ENCODE measurements at places on chromosomes 13 and 19. TPM values are rescaled to one million over a fixed set of nuclear protein-coding genes. Genes with fewer than 3 reads are reported as not detected.
A peak's percentile ranks its signal among the peaks of the same experiment; 100 is the strongest.

GRCh38 chr13:102947745-102948405 is 102.0 kb downstream of the ERCC5 start:
- DNase-seq, result no peak

DNA sequence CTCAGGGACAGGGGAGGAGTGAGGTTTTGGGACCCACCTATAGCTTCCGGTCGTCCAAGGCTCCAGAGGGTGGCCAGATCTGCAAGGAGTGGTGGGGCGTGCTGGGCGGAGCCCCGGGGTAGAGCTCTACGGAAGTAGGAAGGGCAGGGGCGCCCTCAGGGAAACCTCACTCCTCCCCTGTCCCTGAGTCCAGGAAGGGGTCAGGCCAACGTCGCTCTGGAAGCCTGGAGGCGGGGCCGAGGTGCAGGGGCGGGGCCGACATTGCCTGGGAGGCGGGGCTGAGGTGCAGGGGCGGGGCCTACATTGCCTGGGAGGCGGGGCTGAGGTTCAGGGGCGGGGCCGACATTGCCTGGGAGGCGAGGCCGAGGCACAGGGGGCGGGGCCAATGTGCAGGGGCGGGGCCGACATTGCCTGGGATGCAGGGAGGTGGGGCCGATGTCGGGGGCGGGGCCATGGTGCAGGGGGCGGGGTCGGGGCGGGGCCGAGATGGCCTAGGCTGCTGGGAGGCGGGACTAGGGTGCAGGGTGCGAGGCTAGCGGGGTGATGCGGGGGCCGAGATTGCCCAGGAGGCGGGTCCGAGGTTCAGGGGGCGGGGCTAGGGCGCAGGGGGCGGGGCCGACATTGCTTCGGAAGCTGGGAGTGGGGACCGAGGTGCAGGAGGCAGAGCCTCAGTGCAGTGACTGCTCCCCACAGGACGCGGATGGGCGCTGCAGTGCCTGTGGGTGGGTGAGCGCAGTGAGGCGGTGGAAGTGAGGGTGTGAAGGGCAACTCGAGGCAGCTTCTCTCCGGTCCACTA is 4.9 kb upstream of the PALM start:
- DNase-seq, result peak; percentile 16

- DNase-seq, result no peak
These were observed 72.3 kb downstream of the GPC5 start for GRCh38 chr13:91470681-91471080.

DNA sequence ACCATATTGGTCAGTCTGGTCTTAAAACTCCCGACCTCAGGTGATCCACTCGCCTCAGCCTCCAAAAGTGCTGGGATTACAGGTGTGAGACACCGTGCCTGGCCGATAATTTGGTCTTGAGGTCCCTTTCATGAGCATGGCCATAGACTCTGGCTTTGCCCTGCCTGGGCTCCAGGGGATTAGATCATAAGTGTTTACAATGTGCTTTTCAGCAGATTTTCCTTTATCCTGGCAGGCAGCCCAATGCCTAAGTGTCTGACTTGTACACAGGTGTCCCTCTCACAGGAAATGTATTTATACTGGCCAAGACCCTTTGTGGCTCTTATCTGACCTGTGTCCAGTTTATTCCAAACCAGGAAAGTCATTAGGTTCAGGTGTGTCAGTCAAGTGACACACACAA is 15.9 kb downstream of the BCAM start:
- no peak for DNase-seq

GRCh38 chr19:34838753-34839431 is 65.9 kb upstream of the ZNF599 start:
- DNase-seq, result peak; percentile 1

GRCh38 chr19:9724157-9724556 is 44.4 kb downstream of the ZNF846 start:
- no peak for DNase-seq

GRCh38 chr19:7547159-7547558 is 11.6 kb downstream of the PNPLA6 start:
- no peak for DNase-seq

DNA sequence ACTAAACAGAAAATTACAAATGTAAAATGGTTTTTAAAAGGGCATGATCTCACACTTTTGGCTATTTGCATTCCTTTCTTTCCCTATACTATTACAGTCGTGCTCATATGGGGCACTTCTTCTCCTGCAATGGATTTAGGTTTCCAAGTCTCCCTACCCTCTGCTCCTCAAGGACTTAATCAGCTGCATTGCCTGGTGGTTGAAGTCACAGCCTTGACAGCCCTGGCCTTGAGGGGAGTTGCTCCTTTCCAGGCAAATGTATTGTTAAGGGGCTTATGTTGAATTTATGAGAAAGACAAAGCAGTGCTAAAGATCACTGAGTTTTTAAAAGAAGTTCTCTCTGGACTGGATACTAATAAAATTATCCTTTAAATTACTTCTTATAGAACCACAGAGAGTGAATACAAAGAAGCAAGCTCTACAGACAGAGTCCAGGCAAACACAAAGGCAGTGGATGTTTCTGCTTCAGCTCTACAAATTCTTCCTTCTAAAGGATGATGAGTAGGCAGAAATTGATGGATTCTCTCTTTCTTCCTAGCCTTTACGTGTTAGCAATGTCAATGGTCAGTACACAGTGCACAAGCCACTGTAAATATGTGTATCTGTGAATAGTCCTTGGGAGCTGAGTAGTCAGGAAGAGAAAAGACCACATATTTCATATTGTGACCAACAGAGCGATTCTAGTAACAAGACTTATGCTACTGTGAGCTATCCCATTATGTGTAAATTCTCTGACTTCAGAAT is 390.9 kb downstream of the TBC1D4 start:
- DNase-seq, result no peak

DNA sequence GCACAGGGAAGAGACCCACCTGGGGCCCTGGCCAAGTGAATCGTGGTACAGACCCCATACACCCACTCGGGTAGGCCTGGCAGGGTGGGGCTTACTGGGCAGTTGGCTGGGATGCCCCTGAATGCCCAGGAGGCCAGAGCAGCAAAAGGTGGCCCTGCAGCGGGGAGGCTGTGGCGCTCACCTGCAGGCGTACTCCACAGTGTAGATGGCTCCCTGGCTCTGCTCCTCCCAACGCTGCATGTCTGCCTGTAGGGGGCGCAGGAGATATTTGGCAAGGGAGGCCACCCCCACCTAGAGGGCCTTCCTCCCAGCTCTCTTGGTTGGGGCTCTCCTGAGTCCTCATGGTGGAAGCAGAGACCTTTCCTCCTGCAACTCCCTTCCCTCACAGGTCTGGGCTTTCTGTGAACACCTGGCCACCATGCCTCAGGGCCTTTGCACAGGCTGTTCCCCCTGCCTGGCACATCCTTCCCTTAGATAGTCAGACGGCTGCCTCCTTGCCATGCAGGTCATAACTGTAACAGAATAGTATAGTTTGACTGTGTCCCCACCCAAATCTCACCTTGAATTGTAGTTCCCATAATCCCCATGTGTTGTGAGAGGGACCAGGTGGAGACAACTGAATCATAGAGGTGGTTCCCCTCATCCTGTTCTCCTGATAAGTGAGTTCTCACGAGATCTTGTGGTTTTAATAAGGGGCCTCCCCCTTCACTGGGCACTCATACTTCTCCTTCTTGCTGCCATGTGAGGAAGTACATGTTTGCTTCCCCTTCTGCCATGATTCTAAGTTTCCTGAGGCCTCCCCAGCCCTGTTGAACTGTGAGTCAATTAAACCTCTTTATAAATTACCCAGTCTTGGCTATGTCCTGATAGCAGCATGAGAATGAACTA is 5.9 kb downstream of the BORCS8 start:
- peak; percentile 25 for DNase-seq

- peak; percentile 25 for DNase-seq
These were observed 9.9 kb downstream of the CEACAM4 start for GRCh38 chr19:41616792-41617621.

- DNase-seq, result no peak
These were observed 13.2 kb downstream of the FREM2 start for GRCh38 chr13:38700051-38700450.

- no peak for DNase-seq
These were observed 13.1 kb downstream of the COMP start for GRCh38 chr19:18778076-18778389.

GRCh38 chr19:4694211-4694987 is 24.3 kb upstream of the MYDGF start:
- peak; percentile 100 for DNase-seq

- no peak for DNase-seq
These were observed 3.6 kb downstream of the TRIP10 start for GRCh38 chr19:6743066-6743465.

ZNF665 gene
- total RNA-seq, result 2.3 TPM

CYP4F8 gene
- total RNA-seq, result not detected

ZNF471 gene
- total RNA-seq, result 4.3 TPM

ZNF541 gene
- not detected for total RNA-seq

IGFL3 gene
- 295 TPM for total RNA-seq

IZUMO2 gene
- total RNA-seq, result not detected

HSH2D gene
- total RNA-seq, result under 0.01 TPM

PRKCG gene
- not detected for total RNA-seq

TPTE2 gene
- not detected for total RNA-seq

FCGBP gene
- 0.17 TPM for total RNA-seq
